ENCODE measurements at places on chromosomes 2 and 18. TPM values are rescaled to one million over a fixed set of nuclear protein-coding genes. Genes with fewer than 3 reads are reported as not detected.

DNA sequence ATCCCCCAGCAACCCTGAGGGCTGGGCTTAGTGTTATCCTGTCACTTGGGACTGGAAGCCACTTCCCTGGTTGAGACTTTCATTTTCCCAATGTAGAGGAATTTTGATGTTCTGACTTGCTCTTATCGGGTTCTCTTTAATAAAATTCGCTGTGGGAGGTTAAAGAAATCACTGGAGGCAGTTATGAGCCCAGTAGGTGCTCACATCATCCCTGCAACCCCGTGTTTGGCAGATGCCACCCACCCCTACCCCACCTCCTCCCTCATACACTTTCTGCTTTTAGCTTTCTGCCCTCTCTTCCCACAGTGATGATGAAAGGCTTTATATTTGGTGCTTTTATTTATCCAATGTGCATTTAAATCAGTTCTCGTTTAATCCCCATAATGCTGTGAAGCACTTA, 106.6 kb downstream of the MAPK4 start:
- H3K27ac ChIP-seq, result no peak overlapping the region
- H3K4me3 ChIP-seq, result no peak overlapping the region
- peaks cover 14% of the 10 kb centered on the region for H3K4me1 ChIP-seq
- no peaks in the 10 kb centered on the region for H3K27me3 ChIP-seq

DNA sequence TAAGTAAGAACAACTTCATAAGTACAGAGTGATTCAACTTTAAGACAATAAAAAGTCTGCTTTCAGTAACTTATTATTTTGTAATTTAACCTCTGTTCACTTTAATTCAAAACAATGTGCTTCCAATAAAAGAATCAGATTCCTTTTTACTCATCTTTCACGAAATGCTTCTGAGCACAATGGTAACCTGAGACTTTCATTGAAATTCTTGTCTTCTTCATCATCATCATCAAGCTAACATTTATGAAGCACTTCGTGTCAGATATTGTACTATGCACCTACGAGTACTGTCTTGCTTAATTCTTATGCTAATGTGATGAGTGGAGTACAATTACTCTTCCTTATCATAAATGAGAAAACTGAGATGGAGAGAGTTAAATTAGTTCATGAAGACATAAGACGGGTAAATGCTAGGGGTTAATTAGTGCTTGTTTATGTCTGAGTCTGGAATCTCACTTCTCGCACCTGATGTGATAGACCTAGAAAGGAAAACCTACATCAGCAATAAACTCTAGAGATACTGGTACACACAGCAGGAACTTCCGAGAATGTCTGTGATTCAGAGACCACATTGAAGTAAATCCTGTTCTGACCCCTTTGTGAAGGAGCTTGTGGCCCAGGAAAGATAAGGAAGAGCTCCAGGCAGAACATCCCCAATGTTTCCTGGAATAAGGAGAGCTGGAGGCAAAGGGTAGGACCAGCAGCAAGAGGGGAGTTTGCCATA, 227.6 kb upstream of the ETAA1 start:
- H3K4me3 ChIP-seq, result no peak overlapping the region
- H3K27me3 ChIP-seq, result no peaks in the 10 kb centered on the region
- DNase-seq, result no peak
- no peak overlapping the region for H3K27ac ChIP-seq
- H3K36me3 ChIP-seq, result no peaks in the 10 kb centered on the region

GRCh38 chr18:78596794-78597345, 382.7 kb upstream of the SALL3 start:
- no peak overlapping the region for H3K27ac ChIP-seq
- peaks cover 37% of the 10 kb centered on the region for H3K36me3 ChIP-seq
- peaks cover 28% of the 10 kb centered on the region for H3K4me1 ChIP-seq
- H3K4me3 ChIP-seq, result no peak overlapping the region

The MERTK gene
- 7.3 TPM for total RNA-seq

The TDRD15 gene
- not detected for total RNA-seq

GRCh38 chr2:55992455-55992854, 68.9 kb upstream of the EFEMP1 start:
- H3K36me3 ChIP-seq, result no peaks in the 10 kb centered on the region
- H3K27ac ChIP-seq, result no peak overlapping the region
- H3K27me3 ChIP-seq, result no peaks in the 10 kb centered on the region
- H3K4me3 ChIP-seq, result no peak overlapping the region
- no peak for DNase-seq

DNA sequence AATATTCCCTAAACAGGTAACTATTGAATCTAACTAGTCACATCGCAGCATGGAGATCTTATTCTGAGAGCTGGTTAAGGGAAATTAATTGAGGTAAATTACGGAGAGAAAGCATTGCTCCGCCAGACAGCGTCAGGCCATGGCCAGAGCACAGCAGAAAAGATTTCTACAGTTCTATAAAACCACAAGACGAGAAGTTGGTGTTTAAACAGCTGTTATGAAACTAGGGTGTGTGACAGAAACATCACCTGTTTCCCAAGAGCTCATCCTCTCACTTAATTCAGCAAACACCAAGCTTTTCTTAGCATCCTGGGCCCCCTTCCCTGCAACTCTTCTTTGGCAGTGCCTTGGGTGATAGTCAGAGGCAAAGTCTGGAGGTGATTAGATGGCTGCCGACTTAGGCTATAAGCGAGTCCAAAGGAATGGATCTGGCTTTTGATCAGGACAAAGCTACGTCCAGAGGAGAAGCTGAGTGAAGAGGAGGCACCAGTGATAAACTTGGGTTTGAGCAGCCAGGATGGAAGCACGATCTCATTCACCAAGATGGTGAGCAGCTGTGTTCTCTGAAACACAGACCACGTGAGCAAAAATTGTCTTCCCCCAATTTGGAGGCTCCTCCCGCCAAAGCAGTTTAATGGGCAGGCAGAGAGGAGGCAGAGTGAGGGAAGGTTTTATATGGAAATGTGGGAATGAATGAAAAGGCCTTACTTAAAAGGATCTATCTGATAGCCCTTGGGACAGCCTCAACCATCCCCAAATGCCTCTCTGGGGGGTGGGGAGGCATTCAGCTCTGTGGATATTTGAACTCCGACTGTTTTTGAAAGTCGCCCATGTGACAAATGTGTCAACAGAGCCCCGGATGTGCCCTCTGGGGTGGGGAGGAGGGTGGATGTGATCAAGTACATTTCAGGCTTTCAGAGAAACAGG, 57.8 kb downstream of the PKDCC start:
- peaks cover 1% of the 10 kb centered on the region for H3K36me3 ChIP-seq
- no peak overlapping the region for H3K27ac ChIP-seq
- no peak for DNase-seq
- H3K4me1 ChIP-seq, result peaks cover 39% of the 10 kb centered on the region

DNA sequence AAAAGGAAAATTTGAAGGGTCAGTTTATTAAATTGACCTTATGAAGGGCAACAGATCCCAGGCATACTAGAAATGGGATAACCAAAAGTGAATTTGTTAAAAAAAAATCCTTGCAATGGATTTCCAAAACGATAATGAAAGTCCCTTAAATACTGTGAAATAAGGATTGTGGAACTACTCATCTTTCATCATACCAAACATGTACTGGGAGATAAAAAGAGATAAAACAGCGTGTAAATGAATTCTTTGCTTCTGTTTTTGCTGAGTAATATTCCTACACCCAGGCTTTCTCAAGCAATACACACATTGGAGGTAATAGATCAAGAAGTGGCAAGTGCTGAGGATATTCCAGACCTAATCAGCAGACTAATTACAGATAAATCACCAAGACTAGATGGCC, 3.8 kb downstream of the LYPD6 start:
- peaks cover 16% of the 10 kb centered on the region for H3K27me3 ChIP-seq
- no peak overlapping the region for H3K27ac ChIP-seq
- DNase-seq, result no peak
- peaks cover 19% of the 10 kb centered on the region for H3K4me1 ChIP-seq

GRCh38 chr2:67876176-67876575, 186.6 kb downstream of the C1D start:
- no peak overlapping the region for H3K27ac ChIP-seq
- no peaks in the 10 kb centered on the region for H3K27me3 ChIP-seq
- H3K4me1 ChIP-seq, result peaks cover 13% of the 10 kb centered on the region
- DNase-seq, result no peak
- no peak overlapping the region for H3K4me3 ChIP-seq
